ENCODE measurements at places on chromosomes 12 and 14.

DNA sequence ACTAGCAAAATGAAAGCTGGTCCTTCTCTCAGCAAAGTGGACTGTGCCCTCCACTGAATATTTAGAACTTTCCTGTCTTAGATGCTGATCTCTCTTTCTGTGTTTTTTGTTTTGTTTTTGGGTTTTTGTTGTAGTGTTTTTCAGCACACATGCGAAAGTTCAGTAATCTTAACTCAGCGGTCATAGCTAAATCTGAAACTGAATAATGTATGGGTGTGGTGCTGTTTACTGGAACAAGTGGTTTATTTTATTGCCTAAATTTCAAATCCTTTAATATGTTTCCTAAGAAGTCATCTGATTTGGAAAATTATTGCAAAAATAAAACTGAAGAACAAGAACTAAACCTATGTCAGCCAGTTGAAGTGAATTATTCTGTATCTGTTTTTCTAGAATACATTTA is 116.0 kb upstream of the LRIG3 start:
- DNase-seq: no peak

DNA sequence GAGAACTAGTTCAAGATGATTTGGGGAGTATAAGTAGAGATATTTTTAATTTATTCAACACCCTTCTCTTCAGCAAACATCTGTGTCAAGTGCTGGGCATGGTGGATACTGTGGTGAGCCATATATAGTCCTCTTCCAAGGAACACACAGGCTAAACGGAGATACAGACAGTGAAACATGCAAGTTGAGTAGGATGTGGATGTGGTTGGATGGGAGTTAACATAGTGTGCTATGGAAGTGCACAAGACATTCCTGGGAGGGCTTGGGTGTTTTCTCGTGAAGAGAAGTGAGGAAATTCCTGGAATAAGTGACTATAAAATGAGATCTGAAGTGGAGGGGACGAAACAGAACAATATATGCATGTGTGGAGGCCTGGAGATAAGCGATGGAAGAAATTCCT is 181.1 kb upstream of the NPAS3 start:
- no peak for DNase-seq

DNA sequence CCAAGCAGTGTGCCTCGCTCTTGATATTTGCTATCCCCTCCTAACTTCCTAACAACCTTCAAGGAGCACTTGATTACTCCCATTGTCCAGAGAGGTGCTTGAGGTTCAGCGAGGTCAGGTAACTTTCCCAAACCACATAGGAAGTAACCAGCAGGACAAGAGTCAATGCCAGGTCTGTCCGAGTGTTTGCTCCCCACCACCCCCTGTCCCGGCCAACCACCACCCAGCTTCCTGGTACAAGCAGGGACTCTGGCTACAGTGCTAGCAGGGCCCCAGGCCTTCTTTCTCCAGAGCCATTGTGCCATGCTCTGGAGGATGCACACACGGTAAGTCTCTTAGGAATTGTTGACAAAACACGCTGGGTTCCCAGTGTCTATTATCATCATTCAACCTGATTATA is 49.2 kb downstream of the SYNE3 start:
- no peak for DNase-seq

DNA sequence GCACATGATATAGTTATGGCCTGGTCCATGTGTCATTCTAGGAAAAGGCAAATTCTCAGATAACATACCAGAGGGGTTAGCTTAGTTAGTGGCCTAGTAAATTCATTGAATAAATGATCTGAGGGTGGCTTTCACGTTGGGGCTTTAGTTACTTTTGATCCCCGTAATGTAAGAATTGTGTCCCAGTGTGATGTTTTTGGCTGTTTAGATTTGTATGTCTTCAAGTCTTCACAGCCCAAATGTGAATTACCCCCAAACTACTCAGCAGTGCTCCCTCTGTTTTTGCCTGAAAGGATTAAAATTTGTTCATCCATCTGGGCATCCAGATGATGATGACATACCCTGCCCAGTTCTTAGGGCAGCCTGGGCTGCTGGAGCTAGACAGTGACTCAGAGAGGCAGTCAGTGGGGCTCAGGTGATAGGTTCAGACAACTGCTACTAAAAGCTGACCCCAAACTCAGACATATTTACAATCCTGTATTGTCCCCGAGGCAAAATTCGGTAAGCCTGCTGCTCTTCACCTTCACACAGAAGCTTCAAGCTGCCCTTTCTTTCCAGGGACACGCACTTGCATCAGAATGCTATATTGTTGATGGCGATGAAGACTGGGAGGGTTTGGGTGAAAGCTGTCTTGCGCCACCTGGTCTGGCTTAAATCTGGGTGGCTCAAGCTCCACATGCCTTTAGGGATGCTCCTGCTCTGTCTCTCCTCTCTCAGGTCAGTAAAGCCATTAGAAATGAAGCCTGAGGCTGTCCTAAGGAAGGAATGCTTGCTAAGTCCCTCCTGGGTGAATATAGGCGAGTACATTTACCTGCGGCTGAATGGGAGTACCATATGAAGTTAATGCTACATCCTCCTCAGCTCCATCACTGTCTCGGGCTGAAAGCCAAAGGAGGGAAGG is 10.3 kb downstream of the GPRC5D start:
- no peak for DNase-seq

DNA sequence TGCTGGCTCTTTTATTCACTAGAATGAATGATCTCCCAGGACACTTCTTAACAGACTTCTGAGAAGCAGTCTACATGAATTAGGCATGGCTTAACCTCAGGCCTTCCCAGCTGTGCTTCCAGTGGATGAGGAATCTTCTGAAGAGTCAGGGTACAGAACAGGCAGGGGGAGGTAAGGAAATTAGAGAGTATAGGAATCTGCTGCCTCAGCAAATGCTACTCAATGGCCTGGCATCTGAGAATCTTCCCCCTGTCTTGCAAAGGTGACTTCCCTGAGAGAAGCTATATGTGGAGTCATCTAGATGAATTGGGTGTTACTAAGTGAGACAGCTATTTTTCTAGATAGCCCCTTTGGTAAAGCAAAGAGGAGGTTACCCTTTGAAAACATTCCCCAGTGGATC is 496.2 kb upstream of the CCDC196 start:
- DNase-seq: no peak

DNA sequence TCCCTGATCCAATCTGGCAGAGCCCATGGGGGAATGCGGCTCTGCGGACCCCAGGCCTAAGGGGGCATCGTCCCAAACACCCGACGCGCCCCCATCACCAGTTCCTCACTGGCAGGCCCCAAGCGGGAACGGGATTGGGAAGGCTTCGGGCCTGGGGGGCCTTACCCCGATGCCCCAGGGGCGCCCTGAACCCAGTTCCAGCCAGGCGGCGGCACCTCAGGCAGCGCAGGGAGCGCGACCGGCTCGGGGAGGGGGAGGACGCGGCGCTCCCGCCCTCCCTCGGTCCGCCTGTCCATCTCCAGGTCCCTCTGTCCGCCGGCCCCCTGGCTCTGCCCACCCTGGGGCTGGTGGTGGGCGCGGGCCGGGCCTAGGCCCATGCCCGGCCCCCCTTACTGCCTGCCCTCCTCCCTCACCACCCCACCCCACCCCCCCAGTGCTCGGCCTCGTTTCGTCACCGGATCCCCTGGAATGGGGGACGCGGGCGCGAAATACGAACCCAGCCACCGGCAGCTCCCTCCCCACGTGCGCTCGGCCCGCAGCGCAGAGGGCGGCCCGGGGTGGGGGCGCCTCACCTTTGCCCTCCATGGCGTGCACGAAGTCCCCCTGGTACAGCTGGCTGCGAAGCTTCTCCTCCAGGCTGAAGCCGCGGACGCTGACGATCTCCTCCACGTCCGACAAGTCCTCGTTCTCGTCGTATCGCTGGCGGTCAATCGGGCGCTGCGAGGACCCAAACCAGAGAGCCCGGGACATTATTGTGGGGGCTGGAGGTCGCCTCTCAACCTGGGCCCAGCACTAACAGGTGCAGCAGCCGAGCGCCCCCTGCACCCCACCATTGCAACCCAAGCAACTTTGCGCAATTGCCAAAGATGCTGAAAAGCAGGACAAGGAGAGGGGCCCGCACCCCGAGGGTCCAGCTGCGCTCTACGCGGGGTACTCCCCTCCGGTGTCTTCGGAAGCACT is 2.3 kb downstream of the KDM2B start:
- peak; percentile 50 for DNase-seq
